NCI-H1092 (cell line): ENCODE measurements at places on chromosomes 2 and 18.

DNA sequence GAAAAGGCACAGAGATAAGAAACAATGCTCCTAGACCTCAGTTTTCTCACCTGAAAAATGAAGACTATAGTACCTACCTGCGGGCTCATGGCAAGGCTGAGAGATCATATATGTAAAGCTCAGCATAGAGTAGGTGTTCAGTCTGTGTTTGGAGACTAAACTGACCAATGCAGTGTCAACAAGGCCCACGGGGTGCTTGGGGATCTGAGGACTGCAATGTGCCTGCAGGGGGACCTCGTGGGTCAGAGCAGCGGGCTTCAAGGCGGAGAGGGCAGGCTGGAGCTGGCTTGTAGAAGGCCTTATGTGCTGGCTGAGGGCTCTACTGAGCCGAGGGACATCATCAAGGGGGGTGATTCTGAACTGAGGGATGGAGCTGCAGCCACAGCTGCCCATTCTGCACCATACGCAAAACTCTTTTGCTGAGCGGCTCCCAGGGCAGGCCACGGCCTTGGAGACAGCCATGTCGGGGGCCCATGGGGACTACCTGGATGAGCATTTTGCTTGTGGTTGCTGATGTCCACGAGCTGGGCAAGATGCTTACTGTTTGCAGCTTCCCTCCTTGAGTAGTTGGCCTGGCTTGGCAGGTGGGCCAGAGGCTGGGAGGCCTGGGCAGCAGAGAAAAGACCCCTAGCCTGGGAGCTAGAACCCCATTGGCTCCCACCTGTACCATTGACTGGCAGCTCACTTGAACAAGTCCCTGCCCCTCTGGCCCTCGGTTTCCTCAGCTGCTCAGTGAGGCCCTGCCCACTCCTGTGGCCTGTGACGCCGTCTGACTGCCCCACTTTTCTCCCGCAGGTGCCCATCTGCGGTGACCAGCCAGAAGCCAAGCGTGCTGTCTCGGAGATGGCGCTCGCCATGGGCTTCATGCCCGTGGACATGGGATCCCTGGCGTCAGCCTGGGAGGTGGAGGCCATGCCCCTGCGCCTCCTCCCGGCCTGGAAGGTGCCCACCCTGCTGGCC, 23.5 kb downstream of the STEAP3 start:
- no peak for DNase-seq

DNA sequence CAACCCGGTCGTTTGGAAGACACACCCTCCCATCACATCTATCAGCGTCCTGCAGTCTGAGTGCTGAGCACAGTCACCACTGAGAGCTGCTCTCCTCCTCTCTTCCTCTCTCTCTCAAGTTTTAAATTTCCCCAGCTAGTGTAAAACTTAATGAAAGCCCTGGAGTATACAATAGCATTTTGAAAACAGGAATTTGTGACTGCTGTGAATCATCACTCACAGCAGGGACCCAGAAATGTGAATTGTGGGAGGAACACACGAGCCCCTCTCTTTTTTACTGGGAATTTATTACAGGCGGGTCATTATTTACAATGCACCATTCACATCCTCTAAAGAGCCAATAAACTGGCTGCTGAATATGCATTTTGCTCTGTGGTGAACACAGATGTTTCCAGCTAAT, 185.0 kb upstream of the SMIM21 start:
- no peak for DNase-seq

DNA sequence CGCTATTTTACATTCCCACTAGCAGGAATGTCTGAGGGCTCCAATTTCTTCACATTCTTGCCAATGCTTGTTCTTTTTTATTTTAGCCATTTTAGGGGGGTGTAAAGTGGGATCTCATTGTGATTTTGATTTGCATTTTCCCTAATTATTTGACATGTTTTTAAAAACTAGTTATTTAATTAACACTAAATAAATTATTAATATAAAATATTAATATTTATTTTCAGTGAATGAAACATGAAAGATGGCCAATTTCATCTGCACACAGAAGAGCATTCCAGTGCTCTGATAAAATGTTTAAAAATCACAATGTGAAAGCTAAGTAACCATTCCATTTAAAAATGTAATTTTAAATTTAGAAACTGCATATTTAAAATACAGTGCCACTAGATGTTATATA, 322.2 kb upstream of the ZNF521 start:
- DNase-seq: no peak

DNA sequence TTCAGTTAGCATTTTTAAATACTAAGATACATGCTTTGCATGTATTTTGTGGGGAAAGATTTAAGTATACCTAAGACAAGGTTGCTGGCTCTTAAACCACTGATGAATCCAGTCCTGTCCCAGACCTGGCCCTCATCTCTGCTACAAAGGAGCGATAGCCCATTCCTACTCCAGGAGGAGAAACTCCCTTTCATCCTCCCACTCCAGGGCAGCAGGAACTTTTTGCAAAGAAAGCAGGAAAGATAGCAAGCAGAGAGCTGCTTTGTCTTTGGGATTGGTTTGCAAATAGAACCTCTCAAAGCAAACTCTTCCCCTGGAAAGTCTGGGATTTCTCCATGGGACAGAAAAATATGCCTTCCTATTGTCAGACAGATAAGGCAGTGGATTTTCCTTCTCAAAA, 43.6 kb upstream of the COPS8 start:
- DNase-seq: no peak

- DNase-seq: no peak
These were observed 123.6 kb downstream of the MTX2 start for GRCh38 chr2:176392744-176393414.

GRCh38 chr2:32200814-32201213, 35.1 kb downstream of the SLC30A6 start:
- no peak for DNase-seq

DNA sequence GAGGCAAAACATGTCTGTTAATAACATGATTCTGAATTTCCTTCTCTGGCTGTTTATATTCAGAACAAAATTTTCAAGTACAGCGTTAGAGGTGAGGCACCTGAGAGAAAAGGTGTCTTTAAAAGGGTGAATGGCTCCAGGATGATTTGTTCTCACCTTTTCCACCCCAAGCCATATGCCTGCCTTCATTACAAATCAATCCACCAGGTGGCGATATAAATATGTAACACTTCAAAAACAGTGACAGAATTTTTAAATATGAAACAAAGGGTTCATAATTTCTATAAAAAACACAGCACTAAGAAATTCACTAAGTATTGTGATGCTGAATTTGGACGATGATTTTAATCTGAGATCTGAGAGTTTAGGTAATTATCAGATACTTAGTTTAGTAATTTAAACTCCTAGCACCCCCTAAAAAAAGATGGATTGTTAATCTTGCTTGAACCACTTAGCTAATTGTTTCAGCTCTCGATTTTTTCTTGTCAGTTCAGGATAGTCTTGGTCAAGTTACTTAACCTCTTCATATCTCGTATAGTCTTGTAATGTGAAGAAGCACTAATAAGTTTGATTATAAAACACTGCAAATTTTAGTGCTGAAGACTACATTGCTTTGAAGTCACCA, 528.8 kb downstream of the CPS1 start:
- DNase-seq: no peak

GRCh38 chr18:26422472-26423162, 125.7 kb downstream of the KCTD1 start:
- DNase-seq: no peak

GRCh38 chr18:57175532-57175931, 28.6 kb downstream of the BOD1L2 start:
- DNase-seq: no peak

- no peak for DNase-seq
These were observed 280.7 kb upstream of the RND3 start for GRCh38 chr2:150767991-150768746.

- DNase-seq: no peak
These were observed 29.9 kb upstream of the FBLN7 start for GRCh38 chr2:112108178-112108832.
